ENCODE measurements at places on chromosomes 5 and 9.
A peak's percentile ranks its signal among the peaks of the same experiment; 100 is the strongest.

GRCh38 chr5:95727764-95728191 is 3.4 kb upstream of the RHOBTB3 start:
- no peak for DNase-seq

DNA sequence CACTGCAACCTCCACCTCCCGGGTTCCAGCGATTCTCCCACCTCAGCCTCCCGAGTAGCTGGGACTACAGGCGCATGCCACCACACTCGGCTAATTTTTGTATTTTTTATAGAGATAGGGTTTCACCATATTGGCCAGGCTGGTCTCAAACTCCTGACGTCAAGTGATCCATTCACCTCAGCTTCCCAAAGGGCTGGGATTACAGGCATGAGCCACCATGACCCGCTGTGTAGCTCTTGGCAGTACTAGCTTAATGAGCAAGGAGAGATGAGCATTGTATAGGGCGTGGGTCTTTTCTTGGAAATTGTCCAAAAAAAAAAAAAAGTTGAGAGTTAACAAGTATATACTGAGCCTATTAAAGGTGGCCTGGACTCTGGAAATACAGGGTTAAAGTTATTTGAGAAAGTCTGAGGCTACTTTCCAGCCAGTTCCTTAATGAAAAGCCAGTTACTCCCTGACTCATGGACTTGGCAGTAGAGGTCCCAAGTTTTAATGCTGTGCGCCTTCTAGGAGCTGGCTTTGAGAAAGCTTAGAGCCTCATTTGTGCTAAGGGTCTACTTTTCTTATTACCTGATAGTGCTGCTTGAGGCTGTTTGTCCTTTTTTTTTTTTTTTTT is 4.2 kb upstream of the FGF18 start:
- DNase-seq: peak; percentile 30

GRCh38 chr5:149712439-149713147 is 17.5 kb upstream of the PPARGC1B start:
- DNase-seq: no peak

DNA sequence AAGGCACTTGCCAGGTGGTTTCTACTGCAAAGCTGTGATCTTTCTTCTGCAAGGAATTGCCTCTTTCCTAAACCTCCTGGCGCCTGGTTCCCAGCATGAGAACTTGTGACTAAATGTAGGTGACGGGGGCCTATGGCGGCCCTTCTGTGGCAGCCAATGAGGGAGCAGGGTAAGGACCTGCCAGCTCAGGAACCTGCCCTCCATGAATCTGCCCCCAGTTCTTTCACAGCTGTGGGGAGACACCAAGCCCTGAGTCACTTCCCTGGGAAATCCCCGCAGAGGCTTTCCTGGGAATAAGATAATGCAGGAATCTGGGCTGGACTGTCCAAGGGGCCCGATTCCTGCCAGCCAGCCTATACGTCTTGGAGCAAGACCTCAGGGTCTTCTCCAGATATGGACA is 56.7 kb upstream of the CTNNA1 start:
- DNase-seq: peak; percentile 91

DNA sequence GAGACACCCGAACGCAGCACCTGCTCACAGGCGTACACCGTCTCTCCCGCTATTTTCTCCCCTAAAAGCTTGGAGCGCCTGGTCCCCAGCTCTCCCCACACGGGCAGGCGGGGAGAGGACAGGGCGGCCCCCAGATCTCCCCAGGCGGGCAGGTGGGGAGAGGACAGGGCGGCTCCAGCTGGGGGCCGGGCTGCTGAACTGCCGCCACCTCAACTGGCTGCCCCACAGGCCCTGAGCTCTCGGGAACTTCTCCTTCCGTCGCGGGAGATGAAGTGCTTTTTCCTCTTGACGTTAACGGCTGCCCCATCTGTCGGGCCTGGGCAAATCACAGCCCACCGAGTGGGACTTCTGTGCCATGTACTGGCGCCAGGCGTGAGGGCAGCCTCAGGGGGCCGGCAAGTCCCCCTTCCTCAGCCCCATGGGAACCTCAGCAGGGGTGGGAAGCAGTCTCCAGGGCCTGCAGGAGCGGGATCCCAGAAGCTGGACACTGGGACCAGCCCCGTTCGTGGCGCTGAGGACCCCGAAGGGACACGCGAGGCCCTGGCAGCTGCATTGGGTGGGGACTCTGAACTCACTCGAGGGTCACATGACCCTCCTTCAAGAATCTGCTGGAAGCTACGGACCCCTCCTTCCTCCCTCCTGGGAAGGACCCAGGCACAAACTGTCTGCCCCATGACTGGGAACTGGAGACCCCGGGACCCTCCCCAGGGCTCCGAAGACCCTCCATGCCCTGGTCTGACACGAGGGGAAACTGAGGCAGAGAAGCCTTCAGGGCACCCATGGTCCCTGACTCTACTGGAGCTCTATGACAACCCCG is 5.7 kb upstream of the EGFL7 start:
- DNase-seq: no peak

- no peak for DNase-seq
These were observed 57.7 kb upstream of the RPS23 start for GRCh38 chr5:82335806-82336205.

- DNase-seq: peak; percentile 71
These were observed 23.3 kb downstream of the TNFSF8 start for GRCh38 chr9:114906922-114907571.

DNA sequence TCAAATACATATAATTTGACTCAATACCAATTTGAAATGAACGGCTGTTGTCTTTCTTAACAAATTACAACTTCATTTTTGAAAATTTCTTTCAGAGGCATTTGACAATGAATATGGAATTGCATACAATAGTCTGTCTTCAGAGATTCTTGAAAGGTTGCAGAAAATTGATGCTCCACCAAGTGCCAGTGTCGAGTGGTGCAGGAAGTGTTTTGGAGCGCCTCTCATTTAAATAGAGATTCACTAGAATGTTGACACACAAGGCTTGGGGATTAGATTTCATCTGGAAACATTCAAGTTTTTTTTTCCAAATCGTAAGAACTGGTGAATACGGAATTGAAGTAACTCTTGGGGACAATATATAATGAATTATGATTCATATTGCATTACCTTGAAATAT is 8.1 kb downstream of the RPS6 start:
- no peak for DNase-seq

GRCh38 chr5:56255502-56255901 is 22.4 kb upstream of the ANKRD55 start:
- no peak for DNase-seq

DNA sequence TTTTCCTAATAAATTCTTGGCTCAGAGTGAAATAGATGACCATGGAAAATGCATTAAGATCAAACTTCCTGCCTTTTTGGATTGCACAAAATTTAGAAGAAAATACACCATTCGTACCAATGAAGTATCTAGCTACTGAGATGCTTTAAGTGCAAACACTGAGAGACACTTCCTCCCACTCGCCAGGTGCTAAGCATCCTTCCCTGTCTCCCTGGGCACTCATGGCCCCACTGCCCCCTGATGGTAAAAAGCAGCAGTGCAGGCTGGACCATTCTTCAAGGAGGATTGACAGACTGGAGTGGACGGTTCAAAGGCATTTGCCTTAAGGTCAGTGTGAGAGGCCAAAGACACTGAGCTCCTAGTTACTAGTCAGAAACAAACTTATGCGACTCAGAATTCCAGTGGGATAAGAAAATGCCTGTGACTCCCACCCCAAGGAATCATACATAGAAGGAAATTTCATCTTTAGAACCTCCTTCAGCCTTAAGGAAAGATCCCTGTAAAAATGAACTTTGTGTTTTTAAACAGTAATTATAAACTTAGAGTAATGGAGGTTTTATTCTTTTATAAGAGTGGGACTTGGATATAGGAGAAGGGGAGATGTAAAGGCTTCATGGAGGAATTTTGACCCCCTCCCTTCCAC is 86.0 kb upstream of the SLC30A5 start:
- peak; percentile 49 for DNase-seq

DNA sequence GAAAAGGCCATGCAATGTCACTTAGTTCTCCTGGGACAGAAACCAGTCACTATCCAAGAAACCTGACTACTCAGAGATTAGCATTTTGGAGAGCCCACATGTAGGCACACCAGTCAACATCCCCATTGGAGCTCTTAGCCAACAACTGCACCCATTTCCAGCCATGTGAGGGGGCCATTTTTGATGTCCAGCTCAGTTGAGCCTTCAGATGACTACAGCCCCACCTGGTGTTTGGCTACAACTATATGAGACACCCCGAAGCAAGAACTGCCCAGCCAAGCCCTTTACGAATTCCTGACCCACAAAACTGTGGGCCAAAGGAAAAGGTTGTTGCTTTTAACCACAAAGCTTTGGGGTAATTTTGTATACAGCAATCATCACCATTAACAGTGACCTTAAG is 300.1 kb downstream of the ASTN2 start:
- DNase-seq: no peak

DNA sequence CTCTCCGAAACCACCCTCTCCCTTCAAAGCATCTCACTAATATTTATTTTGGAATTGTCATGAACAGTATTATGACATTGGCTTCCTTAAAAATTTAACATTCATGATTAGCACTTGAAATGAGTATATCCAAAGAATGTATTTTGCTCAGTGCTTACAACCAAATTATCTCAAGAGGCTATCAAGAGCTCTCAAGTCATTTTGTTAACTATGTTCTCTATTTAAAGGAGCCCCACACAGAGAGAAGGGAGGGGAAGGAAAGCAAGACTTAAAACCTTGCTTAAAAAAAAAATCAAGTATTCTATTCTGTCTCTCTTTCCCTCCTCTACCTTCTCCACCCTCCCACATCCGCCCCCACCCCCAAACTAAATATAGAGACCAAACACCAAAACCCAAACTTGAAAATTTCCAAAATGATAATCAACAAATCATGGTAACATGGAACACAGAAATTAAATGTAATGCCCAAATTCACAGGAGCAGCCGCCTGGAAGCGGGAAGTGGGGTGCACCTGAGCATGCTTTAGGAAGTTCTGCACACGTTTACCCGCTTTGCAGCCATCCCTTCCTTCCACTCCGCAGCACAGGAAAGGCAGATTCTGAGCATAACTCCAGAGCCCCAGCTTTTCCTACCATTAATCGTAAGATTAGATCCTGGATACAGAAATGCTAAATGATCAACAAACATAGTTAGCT is 66.9 kb downstream of the EBF1 start:
- DNase-seq: no peak

DNA sequence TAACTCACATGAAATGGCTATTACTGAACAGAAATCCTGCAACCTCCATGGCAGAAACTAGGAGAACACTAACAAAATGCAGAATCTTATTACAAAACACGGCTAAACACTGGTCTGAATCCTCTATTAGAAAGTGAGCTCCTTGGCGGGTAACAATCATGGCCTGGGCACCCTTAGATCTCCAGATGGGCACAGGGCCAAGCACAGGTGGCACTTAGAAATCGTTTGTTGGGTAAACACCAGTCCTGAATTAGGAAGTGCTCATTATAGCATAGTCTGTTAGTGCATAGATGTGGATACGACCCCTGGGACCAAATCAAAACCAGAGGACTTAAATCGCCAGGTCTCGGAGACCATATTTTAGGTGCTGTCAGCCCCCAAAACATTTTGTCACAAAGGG is 14.4 kb downstream of the VDAC1 start:
- DNase-seq: no peak

DNA sequence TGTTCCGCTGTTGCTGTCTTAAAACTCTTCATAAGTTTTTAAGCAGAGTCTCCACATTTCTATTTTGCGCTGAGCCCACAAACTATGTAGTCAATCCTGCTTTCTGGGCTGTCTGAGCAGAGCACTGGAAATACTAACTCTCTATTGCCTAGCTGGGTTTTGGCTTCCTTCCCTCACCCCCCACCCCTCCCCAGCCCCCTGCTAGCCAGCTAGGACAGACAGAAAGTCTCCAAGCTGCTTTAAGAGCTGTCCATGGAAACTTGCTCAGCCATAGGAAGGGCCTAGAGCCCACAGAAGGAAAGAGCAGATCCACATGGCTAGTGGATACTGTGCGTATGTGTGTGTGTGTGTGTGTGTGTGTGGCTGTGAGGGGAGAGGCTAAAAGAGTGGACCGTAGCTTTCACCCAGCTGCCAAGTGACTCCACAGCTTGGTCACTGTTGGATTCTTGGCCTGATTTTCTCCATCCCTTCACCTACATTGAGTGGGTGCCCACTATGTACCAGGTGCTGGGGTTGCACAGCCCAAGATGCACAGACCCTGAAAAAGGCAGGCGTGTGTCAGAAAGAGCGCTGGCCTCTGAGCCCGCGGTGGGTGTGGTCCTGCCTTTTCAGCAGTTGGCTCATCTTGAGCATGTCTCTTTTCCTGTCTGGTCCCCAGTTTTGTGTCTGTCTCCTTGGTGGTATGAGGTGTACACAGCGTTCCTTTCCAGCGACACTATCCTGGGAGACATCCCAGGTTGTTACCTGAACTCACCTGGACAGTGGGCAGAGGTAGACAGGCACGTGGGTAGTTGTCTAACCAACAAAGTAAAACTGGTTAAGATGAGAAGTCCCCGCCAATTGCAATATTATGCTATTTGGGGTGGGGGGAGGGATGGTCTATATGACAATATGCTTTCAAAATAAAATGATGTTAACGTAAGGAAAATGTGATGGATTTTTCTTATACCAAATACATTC is 5.4 kb upstream of the NKX2-5 start:
- DNase-seq: no peak

DNA sequence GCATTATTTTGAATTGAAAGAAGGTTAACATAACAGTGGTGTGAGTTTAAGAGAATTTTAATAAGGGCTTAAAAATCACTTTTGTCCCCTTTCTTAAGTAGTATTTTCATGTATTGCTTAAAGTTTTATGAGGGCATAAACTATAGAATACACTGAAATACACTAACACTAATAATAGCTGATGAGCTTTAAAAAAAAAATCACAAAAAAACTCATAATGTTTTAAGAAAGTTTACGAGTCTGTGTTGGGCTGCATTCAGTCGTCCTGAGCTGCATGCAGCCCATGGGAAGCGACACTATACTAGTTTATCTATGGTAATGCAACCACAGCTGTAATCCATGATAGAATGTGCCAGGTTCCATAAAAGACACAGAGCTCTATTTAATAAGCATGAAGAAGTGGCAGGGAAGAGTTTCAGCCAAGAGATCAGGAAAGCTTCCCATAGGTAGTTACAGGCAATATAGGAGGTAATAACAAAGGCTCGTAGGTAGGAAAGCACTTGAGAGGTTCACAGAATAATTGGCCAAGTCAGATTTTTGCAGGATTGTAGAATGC is 4.5 kb downstream of the SREK1IP1 start:
- DNase-seq: no peak

GRCh38 chr9:131500377-131500776 is 2.3 kb upstream of the POMT1 start:
- no peak for DNase-seq

- no peak for DNase-seq
These were observed 46.9 kb upstream of the TCERG1 start for GRCh38 chr5:146400201-146400600.

GRCh38 chr5:74042559-74042958 is 416.6 kb downstream of the ARHGEF28 start:
- no peak for DNase-seq
